ENCODE measurements at places on chromosomes 5 and 9. TPM values are rescaled to one million over a fixed set of nuclear protein-coding genes. Genes with fewer than 3 reads are reported as not detected.

RFESD gene
- 10.9 TPM for total RNA-seq

CCDC107 gene
- total RNA-seq, result 25.6 TPM

ITK gene
- total RNA-seq, result 87.7 TPM

SLC34A3 gene
- total RNA-seq, result not detected

C5orf34 gene
- total RNA-seq, result 8.2 TPM

LCN6 gene
- total RNA-seq, result not detected

DNA sequence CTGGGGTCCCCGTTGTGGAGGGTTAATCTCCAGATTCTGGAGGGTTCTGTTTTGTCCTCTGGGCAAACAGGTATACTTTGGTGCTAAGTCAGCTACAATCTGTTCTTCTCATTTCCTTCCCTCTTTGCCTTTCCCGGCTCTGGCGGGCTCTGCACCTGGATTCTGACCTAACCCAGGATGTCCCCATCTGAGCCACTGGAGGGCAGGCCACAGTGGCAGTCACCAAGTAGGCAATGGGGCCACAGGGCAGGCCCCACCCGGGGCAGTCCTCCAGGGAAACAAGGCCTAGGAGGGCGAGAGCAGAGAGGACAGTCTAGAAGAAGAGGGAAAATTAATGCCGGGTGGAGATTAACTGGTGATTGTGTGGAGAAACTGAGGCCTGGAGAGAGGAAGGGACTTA lies 40.4 kb upstream of the HRH2 start:
- H3K4me1 ChIP-seq, result peaks cover 3% of the 10 kb centered on the region
- no peaks in the 10 kb centered on the region for H3K36me3 ChIP-seq
- no peak overlapping the region for H3K4me3 ChIP-seq
- no peak overlapping the region for H3K27ac ChIP-seq

DNA sequence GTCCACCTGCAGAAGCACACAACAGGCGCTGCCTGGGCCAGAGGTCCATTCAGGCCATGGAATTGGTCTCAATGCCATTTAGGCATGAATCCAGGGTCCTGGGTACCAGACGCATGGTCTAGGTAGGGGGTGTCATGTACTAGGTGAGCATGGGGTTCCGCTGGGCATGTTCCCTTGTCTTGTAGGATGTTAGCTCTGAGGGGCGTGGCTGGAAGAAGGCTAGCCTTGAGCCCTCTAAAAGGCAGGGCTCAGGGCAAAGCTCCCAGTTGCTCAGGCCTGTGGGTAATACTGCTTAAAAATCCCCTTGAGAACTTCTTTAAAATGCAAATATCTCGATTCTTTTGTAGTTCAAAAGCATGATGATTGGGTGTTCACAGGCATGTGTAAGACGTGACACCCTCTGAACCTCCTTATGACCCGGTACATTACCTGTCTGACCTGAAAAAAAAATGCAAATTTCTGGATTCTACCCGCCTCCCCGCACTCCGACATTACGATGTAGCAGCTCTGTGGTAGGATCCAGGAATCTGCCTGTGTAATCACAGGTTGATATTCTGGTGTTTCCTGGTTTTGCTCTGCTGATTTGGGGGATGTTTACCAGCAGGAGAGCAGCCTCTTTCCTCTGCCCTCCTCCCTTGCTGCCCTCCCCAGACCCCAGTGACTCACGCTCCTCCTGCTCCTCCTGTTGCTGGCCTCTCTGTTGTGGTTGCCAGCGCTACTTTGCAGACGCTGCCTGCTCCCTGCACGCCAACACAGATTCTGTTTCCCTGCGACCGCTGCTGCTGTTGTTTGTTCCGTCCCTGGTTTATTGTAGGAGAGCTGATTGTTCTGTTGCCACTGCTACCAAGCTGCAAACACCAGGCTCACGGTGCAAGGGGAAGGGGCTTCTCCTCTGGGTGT lies 5.7 kb downstream of the TMC1 start:
- H3K27me3 ChIP-seq, result no peaks in the 10 kb centered on the region
- peak overlapping the region; percentile 10 for H3K4me3 ChIP-seq
- peak overlapping the region; percentile 74 for H3K27ac ChIP-seq

DNA sequence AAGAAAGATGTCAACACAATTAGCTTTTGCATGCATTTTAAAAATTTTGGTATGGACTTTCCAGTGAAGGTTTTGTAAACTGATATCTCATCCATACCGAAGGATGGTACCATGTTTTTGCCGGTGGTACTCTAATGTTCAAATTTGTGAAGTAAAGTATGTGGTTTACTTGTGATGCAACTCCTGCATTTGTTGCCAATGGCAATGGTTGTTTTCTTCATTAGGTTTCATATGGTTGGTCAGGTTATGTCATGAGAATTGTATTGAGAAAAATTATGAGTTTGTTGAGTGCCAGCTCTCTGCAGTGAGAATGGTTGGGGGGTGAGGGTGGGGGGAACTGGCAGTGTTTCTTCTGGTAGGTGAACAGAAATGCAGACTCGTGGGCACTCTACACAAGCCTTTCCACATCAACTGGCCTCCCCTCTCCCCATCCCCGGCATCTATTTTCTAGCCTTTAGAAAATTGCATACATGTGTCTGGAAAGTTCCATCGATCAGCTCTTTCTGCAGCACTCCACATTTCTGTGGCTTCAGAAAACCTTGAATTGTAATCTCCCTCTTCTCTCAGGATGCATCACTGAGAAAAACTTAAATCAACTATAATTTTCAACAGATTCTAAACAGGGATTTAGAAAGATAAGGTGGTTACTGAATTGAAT lies 107.7 kb downstream of the PDE4D start:
- no peak overlapping the region for H3K4me3 ChIP-seq
- no peaks in the 10 kb centered on the region for H3K27me3 ChIP-seq
- no peaks in the 10 kb centered on the region for H3K4me1 ChIP-seq
- H3K36me3 ChIP-seq, result no peaks in the 10 kb centered on the region

GRCh38 chr5:147504011-147504410 lies 5.9 kb downstream of the DPYSL3 start:
- no peak overlapping the region for H3K27ac ChIP-seq
- H3K27me3 ChIP-seq, result peaks cover 15% of the 10 kb centered on the region
- H3K4me3 ChIP-seq, result no peak overlapping the region
- H3K36me3 ChIP-seq, result no peaks in the 10 kb centered on the region

GRCh38 chr5:173498286-173498685 lies 118.2 kb downstream of the BOD1 start:
- H3K36me3 ChIP-seq, result no peaks in the 10 kb centered on the region
- no peak for DNase-seq
- no peaks in the 10 kb centered on the region for H3K4me1 ChIP-seq
- H3K4me3 ChIP-seq, result no peak overlapping the region
- H3K27me3 ChIP-seq, result no peaks in the 10 kb centered on the region
- no peak overlapping the region for H3K27ac ChIP-seq

DNA sequence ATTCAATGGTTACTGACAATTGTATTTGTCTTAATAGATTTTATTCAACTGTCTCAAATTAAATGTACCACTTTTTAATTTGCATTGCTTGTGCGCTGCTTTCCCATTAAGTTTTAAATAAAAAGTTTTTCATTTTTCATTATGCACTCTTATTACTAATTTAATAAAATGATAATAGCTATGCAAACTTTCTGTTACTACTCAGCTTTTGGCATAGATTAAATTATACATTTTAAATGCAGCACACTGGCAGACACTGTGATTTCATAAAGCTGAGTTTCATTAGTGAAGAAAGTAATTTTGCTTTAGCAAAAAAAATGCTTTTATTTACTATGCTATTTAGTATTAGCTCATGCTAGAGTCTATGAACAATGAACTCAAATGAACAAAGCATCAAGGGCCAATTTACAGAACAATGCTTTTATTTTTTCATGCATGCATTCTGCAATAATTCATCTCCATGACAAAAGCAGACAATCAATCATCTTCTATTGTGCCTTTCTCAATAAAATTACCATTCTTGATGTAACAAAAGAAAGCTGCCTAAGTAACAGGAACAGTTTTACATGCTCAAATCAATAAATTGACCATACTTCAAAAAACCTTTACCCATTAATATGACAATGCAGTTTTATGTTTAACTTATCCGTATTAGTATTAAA lies 595.2 kb upstream of the ARRDC3 start:
- DNase-seq, result no peak
- H3K4me3 ChIP-seq, result no peak overlapping the region
- H3K27ac ChIP-seq, result no peak overlapping the region

GRCh38 chr9:133876144-133876543 lies 116.0 kb downstream of the VAV2 start:
- H3K27me3 ChIP-seq, result no peaks in the 10 kb centered on the region
- no peak for DNase-seq
- H3K4me1 ChIP-seq, result peaks cover 5% of the 10 kb centered on the region
- H3K27ac ChIP-seq, result no peak overlapping the region
- H3K36me3 ChIP-seq, result no peaks in the 10 kb centered on the region

DNA sequence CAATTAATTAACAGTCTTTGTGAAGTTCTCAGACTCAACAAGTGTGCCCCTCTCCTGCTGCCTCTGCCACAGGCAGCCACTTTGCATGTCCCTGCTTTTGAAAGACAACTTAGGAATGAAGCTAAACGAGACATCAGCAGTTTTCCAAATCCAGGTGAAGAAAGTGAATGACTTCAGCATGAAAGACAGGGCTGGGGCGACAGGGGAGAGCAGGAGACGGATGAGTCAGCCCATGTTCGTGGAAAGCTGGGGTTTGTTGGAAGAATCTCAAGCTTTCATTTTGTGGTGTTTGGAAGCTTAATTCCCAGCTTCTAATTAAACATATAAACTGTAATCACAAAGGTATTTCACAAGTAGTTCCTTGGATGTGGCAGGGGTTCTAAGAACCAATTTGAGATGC lies 207.8 kb upstream of the MAP3K1 start:
- DNase-seq, result no peak
- no peak overlapping the region for H3K4me3 ChIP-seq
- no peak overlapping the region for H3K27ac ChIP-seq
- H3K36me3 ChIP-seq, result no peaks in the 10 kb centered on the region

GRCh38 chr5:24397601-24398000 lies 247.2 kb downstream of the CDH10 start:
- no peaks in the 10 kb centered on the region for H3K4me1 ChIP-seq
- H3K27ac ChIP-seq, result no peak overlapping the region
- H3K36me3 ChIP-seq, result no peaks in the 10 kb centered on the region

DNA sequence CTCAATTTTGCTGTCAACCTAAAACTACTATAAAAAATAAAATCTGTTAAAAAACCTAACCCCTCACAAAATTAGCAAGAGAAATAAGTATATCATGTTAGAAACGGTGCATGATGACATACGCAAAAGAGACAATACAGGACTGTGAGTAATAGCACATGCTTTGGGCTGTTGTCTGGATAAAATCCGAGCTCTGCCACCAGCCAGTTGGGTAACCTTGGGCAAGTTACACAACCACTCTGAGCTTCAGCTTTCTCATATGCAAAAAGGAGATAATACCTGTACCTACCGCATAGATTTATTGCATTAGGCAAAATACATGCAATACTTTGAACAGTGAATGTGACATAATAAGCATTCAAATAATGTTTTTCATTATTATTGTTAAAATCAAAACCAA lies 481.7 kb downstream of the TLE1 start:
- no peak overlapping the region for H3K4me3 ChIP-seq
- no peak overlapping the region for H3K27ac ChIP-seq
- no peaks in the 10 kb centered on the region for H3K36me3 ChIP-seq
- no peak for DNase-seq
- H3K4me1 ChIP-seq, result no peaks in the 10 kb centered on the region

GRCh38 chr9:18360005-18360404 lies 113.9 kb upstream of the ADAMTSL1 start:
- no peaks in the 10 kb centered on the region for H3K27me3 ChIP-seq
- H3K4me1 ChIP-seq, result no peaks in the 10 kb centered on the region
- no peak for DNase-seq
- H3K4me3 ChIP-seq, result no peak overlapping the region
- no peak overlapping the region for H3K27ac ChIP-seq

DNA sequence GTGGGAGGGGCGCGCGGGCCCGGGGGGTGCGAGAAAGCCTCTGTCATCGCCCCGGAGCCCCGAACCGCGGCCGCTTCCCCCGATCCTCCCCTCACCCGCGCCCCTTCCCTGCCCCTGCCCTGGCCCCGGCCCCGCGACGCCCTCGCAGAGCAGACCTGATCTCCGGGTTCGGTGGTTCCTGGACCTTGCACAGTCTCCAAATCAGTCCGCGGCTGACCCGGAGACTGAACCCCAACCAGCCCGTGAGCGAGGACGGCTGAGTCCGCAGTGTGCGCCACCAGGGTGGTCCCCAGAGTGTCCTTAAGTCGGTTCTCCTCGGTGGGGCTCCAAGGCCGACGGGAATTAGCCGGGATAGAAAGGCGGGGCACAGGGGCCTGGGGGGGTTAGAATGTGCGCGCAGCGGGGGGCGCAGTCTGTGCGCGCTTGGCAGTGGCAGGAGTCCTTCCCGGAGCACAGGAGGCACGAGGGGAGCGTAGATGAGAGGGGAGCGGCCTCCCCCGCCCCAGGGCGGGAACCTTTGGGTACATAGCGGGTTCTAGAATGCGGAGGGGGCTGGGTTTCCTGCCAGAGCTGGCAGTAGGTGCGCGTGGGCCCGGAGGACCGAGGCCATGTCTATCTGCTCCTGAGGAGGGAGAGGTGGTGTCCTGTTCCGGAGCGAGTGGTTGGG lies 779 bp downstream of the PKN3 start:
- H3K27me3 ChIP-seq, result no peaks in the 10 kb centered on the region
- peak overlapping the region; percentile 57 for H3K4me3 ChIP-seq
- no peak overlapping the region for H3K27ac ChIP-seq
- peak; percentile 63 for DNase-seq
- no peaks in the 10 kb centered on the region for H3K36me3 ChIP-seq

DNA sequence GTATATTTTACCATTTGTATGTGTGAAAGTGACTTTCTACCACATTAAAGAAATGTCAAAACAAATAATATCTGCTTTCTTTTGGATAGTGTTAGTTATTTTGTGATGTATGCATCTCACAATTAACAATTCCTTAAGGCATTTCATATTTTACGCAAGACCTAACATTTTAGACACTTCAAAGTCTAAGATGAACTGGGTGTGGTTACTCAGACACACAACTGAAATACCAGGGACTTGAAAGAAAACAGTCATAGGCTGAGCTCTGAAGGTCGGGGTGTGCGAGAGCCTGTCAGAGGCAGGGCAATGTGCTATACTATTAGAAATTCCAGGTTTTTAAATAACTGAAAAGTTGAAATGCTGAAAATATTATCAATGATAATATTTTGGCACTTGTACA lies 44.5 kb upstream of the ZNF622 start:
- H3K4me3 ChIP-seq, result no peak overlapping the region
- H3K36me3 ChIP-seq, result peaks cover 6% of the 10 kb centered on the region
- H3K4me1 ChIP-seq, result no peaks in the 10 kb centered on the region
- H3K27me3 ChIP-seq, result no peaks in the 10 kb centered on the region
- no peak overlapping the region for H3K27ac ChIP-seq

- no peak for DNase-seq
- H3K36me3 ChIP-seq, result no peaks in the 10 kb centered on the region
- H3K27ac ChIP-seq, result no peak overlapping the region
- H3K27me3 ChIP-seq, result peaks cover 7% of the 10 kb centered on the region
These were observed 219.8 kb downstream of the C9orf50 start for GRCh38 chr9:129400971-129401622.

GRCh38 chr9:130765137-130766020 lies 69.7 kb upstream of the ABL1 start:
- H3K27me3 ChIP-seq, result no peaks in the 10 kb centered on the region
- no peak overlapping the region for H3K4me3 ChIP-seq
- H3K36me3 ChIP-seq, result no peaks in the 10 kb centered on the region
- no peak overlapping the region for H3K27ac ChIP-seq
- DNase-seq, result no peak
